ENCODE measurements at places on chromosomes 13 and 19. TPM values are rescaled to one million over a fixed set of nuclear protein-coding genes. Genes with fewer than 3 reads are reported as not detected.

- no peak for DNase-seq
These were observed 6.3 kb downstream of the SPINT2 start for GRCh38 chr19:38270587-38271167.

- peak; percentile 75 for DNase-seq
These were observed 10.1 kb downstream of the GRIN2D start for GRCh38 chr19:48403606-48404005.

- DNase-seq, result no peak
These were observed 240.7 kb downstream of the UQCRFS1 start for GRCh38 chr19:28972058-28972852.

DNA sequence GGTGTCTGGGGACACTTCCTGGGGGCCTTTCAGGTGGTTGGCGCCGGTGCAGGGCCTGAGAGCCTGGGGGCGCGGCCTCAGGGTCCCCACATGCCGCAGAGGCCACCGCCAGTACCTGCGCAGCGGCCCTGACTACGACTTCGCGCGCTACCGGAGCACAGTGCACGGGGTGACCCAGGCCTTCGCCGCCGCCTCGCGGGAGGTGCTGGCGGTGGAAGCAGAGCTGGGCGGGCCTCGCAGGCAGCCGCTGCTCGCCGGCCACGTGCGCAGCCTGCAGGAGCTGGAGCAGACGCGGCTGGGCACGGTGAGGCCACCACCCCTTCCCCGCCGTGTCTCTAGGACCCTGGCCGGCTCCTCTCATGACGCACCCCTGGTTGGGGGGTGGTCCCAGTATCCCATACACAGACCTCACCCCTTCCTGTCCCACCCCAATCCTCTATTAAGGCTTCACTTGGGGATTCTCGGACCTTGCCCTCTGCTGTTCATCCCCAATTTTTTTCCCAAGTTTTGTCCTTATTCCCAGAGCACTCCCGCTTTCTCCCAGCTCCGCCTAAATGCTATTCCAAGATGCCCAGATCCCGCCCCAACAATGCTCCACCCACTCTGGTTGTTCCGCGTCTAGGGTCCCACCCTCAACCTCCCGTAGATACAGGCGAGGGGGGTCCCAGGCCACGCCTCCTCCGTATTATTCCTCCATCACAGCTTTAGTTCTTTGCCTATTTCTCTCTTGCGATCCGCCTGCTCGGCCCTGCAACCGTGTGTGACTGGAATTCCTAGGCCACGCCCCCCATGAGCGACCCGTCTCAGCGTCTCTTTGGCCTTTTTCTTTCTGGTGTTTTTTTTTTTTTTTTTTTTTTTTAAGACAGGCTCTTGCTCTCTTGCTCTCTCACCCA lies 1.0 kb downstream of the REX1BD start:
- peak; percentile 80 for DNase-seq

- no peak for DNase-seq
These were observed 1403.5 kb downstream of the PCDH9 start for GRCh38 chr13:65826657-65827056.

GRCh38 chr19:49338691-49339300 lies 3.6 kb downstream of the CD37 start:
- peak; percentile 59 for DNase-seq

- no peak for DNase-seq
These were observed 91.9 kb downstream of the TRPC4 start for GRCh38 chr13:37777676-37778075.

DNA sequence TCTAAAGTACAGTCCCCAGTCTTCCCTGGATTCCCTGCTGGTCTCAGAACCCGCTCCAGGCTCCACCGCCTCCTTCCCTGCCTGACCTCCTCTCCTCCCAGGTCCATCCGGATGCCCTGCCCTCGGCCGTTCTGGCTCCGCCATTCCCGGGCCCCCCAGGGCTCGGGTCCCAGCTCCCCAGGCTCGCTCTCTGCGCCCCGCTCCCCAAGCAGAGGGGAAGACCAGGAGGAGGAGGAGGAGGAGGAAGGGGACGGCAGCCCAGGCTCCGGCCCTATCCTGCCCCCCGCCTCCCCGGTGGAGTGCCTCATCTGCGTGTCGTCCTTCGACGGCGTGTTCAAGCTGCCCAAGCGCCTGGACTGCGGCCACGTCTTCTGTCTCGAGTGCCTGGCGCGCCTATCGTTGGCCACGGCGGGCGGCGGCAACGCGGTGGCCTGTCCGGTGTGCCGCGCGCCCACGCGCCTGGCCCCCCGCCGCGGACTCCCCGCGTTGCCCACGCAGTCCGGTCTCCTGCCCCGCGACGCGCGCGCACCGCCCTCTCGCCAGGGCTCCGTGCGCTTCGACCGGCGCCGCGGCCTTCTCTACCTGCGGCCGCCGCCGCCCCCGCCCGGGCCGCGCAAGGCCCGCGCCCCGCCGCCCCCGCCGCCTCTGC lies 647 bp downstream of the RNF225 start:
- DNase-seq, result no peak

DNA sequence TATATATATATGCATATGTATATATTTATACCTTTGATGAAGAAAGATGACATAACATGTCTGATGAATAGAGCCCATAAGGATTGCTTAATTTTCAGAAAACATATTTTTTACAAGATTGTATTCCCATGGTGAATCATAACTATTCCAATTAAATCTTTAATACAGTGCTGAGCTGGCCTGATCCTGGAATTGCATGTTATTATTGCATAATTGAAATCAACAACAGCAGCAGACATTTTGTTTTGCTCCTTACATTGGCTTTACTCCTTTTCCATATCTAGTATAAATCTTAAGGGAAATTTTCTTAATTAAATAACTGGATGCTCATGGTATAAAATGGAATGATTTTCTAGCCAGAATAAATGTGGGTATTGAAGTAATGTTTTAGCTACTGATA lies 22.0 kb downstream of the POSTN start:
- DNase-seq, result no peak

GRCh38 chr13:28497143-28497876 lies 2.4 kb upstream of the FLT1 start:
- DNase-seq, result no peak

DNA sequence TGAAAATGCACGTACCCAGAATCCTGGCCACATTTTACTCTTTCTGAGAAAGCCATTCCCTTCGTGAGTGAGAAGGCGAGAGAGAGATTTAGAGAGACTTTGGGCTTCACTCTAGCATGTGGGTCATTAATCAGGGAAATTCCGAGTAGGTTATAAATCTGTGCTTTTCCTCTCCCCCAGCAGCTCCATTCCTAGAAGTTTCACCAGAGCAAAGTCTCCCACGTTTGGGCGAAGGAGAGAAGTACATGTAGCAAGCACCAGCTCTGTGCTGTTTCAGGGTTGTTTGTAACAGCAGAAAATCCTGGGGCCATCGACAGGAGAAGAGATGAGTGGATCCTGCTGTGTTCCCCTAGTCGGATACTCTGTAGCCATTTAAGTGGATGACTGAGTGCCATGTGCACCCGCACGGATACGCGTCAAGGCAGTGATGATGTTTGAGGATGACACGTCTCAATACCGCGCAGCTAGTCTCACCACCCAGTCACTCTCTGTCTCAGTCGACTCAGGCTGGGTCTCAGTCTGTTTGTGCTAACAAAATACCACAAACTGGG lies 131.8 kb upstream of the PEG3 start:
- DNase-seq, result no peak

DNA sequence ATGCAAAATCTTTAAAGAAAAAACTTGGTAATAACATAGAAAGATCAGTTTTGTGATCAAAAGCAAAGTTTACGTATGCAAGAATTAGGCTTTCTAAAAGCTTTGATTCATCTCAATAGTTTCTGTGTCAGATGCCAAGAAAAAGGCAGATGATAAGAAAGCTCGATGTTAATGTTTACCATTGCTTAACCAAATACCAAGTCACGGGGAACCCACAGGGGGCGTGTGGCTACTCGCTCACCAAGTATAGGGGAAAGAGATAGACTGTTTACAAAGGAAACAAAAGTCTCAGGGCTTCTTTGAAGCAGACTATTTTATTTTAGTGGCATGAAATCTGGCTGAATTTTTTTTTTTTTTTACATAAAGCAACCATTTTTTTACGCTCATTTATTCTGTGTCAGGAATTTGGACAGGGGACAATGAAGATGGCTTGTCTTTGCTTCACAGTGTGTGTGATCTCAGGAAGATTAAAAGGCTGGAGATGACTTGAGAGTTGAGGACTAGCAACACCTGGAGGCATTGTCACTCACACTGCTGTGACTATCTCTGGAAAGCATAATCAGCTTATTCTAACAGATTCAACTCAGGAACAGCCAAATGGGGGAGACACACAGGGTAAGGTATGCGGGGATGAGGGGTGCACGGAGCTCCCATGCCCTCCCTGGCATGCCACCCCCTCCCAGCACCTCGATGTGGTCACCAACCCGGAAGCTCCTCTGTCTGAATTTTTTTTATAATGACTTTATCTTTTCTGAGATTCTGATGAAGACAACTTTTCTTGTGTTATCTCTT lies 24.9 kb downstream of the RCBTB1 start:
- DNase-seq, result peak; percentile 12

GRCh38 chr13:41764558-41764957 lies 196.4 kb downstream of the VWA8 start:
- DNase-seq, result no peak

DNA sequence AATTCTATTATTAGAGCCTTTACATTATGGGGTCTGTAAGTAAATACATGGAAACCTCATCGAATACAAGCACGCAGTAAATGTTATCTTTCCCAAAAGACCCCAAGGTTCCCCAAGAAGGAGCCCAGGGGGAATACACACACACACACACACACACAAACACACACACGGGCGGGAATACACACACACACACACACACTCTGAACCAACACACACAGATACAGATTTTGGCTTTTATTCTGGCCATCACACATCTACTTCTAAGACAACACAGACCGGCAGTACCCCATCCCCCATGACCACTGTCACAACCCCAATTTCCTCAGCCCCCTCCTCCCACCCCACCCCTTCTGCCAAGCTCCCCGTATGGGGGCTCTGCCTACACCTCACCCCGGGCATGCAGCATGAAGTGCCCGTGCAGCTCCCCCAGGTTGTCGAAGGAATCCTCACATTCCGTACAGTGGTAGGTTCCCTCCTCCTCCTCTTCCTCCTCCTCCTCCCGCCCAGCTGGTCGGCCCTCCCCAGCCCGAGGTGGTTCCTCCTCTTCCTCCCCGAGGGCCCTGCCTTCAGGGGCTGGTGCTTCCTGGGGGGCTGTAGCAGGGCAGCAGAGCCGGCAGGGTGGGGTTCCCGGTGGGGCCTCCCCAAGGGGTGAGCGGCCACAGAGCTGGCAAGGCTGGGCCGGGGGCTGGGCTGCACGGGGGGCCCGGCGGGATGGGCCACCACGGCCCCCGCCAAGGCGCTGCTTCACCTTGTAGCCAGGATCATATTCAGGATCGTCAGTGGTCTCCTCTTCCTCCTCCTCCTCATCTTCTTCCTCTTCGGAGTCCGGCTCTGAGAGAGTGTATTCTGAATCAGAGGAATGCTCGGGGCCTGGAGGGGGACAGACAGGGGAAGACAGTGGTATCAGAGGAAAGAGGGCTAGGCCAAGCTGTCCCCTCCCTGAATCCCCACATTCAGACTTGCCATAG lies 4.4 kb upstream of the SRRM5 start:
- DNase-seq, result no peak

DNA sequence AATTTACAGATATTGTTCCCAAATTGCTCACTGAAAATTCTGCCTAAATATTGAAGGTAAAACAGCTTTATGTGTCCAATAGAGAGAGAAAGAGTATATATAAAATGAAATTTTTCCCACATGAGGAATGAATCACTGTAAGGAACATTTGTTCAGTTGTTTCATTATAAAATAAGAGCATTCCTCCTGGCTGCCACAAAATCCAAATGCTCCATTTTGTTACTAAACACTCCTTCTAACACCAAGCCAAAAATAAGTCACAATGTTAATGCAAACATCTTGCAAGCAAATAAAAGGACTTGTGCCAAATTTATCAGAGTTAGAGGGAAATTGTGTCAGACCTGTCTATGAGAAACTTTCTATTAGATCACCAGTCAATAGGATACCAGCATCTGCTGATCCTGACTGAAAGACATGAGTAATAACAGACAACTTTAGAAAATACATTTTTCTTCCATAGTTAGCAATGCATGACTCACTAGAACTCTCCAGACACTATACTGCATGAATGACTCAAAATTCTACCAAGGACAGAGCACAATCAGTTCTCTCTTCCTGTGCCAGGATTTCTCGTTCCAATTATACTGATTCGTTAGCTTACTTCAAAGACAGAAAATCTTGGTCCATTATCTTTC lies 83.5 kb upstream of the FNDC3A start:
- DNase-seq, result peak; percentile 89

GRCh38 chr13:109213714-109214113 lies 572.7 kb downstream of the IRS2 start:
- DNase-seq, result no peak

ACP7 gene
- total RNA-seq, result 0.19 TPM

RFPL4A gene
- 0.14 TPM for total RNA-seq

NAXD gene
- 24.8 TPM for total RNA-seq

CYP4F11 gene
- not detected for total RNA-seq

Data from dermis blood vessel endothelial cell (primary cell).